Keratinocyte (primary cell): ENCODE measurements at places on chromosomes 12 and 14.

DNA sequence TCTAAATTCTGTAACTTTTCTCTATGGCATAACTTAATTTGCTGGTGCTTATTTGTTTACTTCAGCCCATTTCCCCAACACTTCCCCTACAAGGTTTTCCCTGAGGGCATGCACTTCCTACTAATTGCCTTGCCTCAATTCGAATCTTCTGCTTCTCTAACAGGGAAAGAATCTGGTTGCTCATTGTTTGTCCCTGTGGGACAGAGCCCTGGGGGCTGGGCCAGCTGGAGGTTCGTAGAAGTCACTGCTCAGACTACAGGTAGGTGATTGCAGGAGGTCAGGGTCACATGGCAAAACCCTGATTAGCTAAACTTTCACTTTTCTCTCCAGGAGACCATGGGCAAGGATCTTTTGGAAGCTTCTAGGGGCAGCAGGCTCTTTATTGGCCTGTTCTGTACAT, 72.0 kb downstream of the ZFC3H1 start:
- no peak for DNase-seq
- no peaks in the 10 kb centered on the region for H3K27me3 ChIP-seq
- peaks cover 11% of the 10 kb centered on the region for H3K4me1 ChIP-seq
- no peaks in the 10 kb centered on the region for H3K36me3 ChIP-seq
- no peak overlapping the region for H3K4me3 ChIP-seq

GRCh38 chr12:67068761-67069450, 200.3 kb upstream of the CAND1 start:
- no peaks in the 10 kb centered on the region for H3K36me3 ChIP-seq
- H3K27ac ChIP-seq: peak overlapping the region; percentile 80
- H3K4me3 ChIP-seq: peak overlapping the region; percentile 77
- H3K27me3 ChIP-seq: no peaks in the 10 kb centered on the region

GRCh38 chr12:6268484-6269157, 41.9 kb upstream of the PLEKHG6 start:
- H3K27ac ChIP-seq: no peak overlapping the region
- H3K27me3 ChIP-seq: no peaks in the 10 kb centered on the region
- H3K36me3 ChIP-seq: no peaks in the 10 kb centered on the region
- no peak for DNase-seq

GRCh38 chr12:122348505-122348904, 74.0 kb downstream of the CLIP1 start:
- H3K27me3 ChIP-seq: no peaks in the 10 kb centered on the region
- no peaks in the 10 kb centered on the region for H3K4me1 ChIP-seq
- no peak overlapping the region for H3K4me3 ChIP-seq
- H3K36me3 ChIP-seq: peaks cover 23% of the 10 kb centered on the region
- no peak overlapping the region for H3K27ac ChIP-seq

GRCh38 chr14:83425138-83425537, 1891.5 kb upstream of the SEL1L start:
- no peak for DNase-seq
- no peak overlapping the region for H3K4me3 ChIP-seq
- no peaks in the 10 kb centered on the region for H3K36me3 ChIP-seq
- H3K27me3 ChIP-seq: no peaks in the 10 kb centered on the region

DNA sequence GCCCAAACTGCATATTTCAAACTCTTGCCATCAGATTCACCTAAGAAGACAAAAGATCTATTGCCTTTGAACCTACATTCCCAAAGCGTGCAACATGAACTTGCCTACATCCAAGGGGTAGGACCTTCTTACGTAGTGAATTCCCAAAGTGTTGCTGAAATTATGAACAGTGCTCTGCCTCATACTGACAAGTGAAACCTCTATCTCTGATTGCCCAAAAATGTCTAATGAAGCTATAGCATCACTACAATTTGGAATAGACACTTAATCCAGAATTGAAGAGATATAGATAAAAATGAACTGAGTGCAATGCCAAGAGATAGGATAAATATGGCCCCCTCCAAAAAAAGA, 31.1 kb downstream of the CLEC2D start:
- DNase-seq: no peak
- no peak overlapping the region for H3K4me3 ChIP-seq
- no peaks in the 10 kb centered on the region for H3K27me3 ChIP-seq
- no peak overlapping the region for H3K27ac ChIP-seq
- H3K4me1 ChIP-seq: no peaks in the 10 kb centered on the region

DNA sequence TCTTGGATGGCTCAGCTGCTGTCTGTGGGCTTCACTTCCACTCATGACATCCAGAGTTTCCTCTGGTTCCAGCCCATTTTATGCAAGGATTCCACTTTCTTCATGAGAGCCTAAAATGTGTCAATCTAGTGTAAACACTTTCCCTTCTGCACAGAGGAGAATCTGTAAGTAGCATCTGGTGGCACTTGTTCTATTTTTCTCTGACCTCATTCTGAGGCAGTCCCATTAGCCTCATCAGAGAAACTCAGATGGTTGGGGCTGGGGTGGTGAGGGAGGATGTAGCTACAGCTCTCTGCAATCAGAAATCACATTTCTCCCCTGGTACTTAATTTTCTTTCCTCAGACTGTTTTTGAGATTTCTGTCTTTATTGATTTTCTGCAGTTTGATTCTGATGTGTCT, 81.6 kb downstream of the PRMT8 start:
- no peaks in the 10 kb centered on the region for H3K36me3 ChIP-seq
- no peak for DNase-seq
- H3K27me3 ChIP-seq: peaks cover 2% of the 10 kb centered on the region
- no peak overlapping the region for H3K4me3 ChIP-seq

DNA sequence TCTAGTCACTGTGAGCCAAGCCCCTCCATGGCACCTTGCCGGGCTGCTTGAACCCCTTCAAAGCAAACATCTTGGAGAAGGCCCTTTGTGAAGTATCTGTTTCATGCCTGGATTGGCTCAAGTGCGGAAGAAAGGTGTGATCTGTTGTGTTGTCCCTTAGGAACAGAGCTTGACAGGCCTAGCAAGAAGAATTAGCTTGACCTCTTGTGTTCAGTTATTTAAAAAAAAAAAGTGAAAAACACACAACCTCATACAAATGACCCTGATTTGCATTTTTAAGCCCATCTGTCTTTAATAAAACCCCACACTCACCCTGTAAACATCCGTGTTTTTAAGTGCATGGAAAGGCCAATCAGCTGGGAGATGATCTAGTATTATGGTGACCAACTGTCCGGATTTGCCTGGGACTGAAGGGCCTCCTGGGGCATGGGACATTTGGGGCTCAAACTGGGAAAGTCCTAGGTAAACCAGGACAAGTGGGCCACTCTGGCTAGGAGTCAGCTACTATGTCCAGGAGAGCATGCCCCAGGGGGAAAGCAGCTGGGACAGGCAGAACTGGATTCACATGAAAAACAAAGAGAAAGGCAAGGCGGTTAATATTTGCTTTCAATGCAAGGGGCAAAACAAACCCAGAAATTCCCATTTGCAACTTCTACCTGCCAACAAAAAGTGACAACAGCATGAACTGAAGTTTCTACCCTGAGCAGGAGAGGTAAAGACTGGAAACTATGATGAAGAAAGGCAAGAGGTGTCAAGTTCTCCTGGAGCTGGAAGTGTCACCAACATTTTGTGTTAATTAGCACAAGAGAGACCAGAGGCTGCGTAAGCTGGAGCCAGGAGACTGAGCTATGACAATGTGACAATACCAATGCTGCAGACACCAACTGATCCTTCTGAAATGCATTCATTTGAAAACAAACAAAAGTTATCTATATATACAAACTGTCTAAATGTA, 78.6 kb downstream of the CLMN start:
- no peaks in the 10 kb centered on the region for H3K36me3 ChIP-seq
- H3K27me3 ChIP-seq: no peaks in the 10 kb centered on the region
- no peaks in the 10 kb centered on the region for H3K4me1 ChIP-seq
- no peak overlapping the region for H3K4me3 ChIP-seq
- no peak overlapping the region for H3K27ac ChIP-seq

DNA sequence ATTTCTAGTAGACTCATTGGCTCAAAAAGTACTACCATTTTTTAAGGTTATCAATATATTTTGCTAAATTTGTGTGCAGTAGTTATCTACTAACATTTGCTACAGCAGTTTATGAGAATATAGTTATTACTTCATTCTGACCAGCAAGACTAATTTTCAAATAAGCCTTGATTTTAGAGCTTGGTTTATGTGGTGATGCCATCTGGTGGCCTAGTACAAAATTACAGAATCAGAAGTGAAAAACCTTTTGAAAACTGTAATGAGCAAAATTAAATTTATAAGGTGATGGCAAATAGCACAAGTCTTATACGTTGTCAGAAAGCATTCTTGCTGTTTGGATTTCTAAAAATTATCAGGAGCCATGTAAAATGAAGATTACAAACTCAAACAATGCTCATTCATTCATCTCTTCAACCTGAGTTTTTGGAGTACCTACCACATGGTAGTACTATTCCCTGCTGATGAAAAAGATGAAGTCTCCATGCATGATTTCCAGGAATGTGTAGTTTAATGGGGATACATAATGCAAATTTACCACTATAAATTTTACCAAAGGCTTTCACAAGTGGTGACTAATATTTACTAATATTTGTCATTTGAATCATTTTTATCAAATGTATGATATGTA, 51.0 kb downstream of the MAGOHB start:
- H3K27ac ChIP-seq: no peak overlapping the region
- H3K4me1 ChIP-seq: no peaks in the 10 kb centered on the region
- no peaks in the 10 kb centered on the region for H3K27me3 ChIP-seq
- no peaks in the 10 kb centered on the region for H3K36me3 ChIP-seq
- H3K4me3 ChIP-seq: no peak overlapping the region
- no peak for DNase-seq

- no peak overlapping the region for H3K4me3 ChIP-seq
- H3K36me3 ChIP-seq: no peaks in the 10 kb centered on the region
- H3K4me1 ChIP-seq: no peaks in the 10 kb centered on the region
- H3K27me3 ChIP-seq: no peaks in the 10 kb centered on the region
These were observed 37.4 kb downstream of the RCOR1 start for GRCh38 chr14:102629808-102630350.

DNA sequence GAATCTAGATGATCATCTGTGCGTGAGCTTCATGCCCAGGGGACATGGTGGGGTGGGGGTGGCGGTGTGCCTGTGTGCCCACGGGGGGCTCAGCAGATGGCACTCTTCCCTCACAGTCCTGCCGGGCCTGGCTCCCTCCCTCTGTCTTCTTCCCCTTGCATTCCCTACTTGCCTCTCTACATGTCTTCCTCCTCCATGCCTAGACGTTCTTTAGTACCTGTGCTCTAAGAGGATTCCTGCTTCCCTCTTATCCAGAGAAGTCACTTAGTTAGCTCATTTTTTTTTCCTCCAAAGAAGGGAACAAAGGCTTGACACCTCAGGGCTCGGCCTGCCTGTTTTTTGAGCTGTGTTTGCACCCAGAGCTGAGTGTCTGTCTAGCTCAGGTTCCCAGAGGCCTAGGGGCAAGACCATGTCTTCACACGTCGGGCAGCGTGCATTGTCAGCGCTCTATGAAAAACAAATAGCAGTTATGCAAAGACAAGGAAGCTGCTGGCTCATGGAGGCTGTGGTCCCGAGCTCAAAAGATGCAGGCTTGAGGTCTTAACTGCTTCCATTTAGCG, 48.8 kb downstream of the NINJ2 start:
- no peaks in the 10 kb centered on the region for H3K27me3 ChIP-seq
- no peak overlapping the region for H3K27ac ChIP-seq
- no peak for DNase-seq
- H3K4me1 ChIP-seq: peaks cover 21% of the 10 kb centered on the region
- no peak overlapping the region for H3K4me3 ChIP-seq
- H3K36me3 ChIP-seq: no peaks in the 10 kb centered on the region

DNA sequence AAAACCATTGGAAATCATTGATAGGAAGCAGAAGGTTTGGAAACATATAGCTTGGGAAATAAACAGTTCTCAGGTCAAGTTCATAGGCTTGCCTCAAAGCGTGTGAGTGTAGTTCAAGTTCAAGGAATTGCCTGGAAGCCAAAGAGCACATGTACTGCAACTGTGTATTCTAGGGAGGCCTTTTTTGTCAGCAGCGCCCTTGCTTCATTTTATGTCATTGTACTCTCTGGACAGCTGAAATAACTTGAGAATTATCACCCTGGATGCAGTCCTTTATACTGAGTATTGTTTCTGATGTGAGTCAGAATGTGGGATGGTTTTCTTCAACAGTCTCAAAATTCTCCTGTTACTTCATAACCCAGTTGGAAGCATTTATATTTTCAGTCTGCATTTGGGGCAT, 16.0 kb upstream of the EVL start:
- DNase-seq: no peak
- no peak overlapping the region for H3K27ac ChIP-seq
- no peaks in the 10 kb centered on the region for H3K4me1 ChIP-seq
- no peaks in the 10 kb centered on the region for H3K36me3 ChIP-seq
- no peak overlapping the region for H3K4me3 ChIP-seq

- H3K4me1 ChIP-seq: no peaks in the 10 kb centered on the region
- H3K27me3 ChIP-seq: no peaks in the 10 kb centered on the region
These were observed 160.5 kb upstream of the DIO3 start for GRCh38 chr14:101400830-101401229.

DNA sequence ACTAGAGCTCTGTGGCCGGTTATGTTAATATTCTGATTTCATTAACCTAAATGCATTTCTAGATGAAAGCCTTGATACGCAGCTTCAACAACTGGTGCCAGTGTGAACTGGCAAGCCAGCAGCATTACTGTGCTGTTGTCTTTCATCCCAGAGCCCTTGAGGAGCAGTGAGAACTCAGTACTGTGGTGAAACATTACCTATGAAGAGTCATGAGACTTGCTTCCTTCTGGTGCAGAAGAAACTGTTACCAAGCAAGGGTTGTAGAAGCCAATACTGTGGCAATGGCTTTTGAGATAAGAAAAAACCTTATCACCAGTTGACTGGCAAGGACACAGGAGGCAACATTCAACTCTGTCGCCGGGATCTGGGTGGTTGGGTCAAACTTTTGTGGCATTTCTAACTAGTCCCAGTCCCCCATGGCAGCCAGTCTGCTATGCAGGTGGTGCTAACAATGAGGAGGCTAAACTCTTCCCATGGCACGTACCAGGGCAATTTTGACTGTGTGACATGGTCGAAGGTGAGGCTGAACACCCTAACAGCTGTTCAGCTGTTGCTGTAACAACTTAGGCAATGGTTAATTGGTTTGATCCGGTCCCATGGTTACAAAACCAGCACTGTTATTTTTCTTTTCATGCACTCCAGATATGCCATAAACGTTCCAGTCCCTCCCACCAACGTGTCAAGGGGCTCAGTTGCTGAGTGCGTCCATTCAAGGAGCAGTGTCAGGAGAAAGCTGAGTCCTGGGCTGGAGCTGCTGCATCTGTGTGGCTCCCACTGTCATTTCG, 12.6 kb upstream of the LGALS3 start:
- no peak for DNase-seq
- H3K36me3 ChIP-seq: no peaks in the 10 kb centered on the region
- H3K27ac ChIP-seq: no peak overlapping the region
- peaks cover 20% of the 10 kb centered on the region for H3K4me1 ChIP-seq
- no peaks in the 10 kb centered on the region for H3K27me3 ChIP-seq
